Osteoblast (primary cell): ENCODE measurements at places on chromosomes 1 and 21. TPM values are rescaled to one million over a fixed set of nuclear protein-coding genes. Genes with fewer than 3 reads are reported as not detected.

Gene MNDA
- under 0.01 TPM in 1 of 2 replicates, not detected in the other for total RNA-seq

Gene MSH4
- under 0.01 and 0.29 TPM in 2 replicates for total RNA-seq

DNA sequence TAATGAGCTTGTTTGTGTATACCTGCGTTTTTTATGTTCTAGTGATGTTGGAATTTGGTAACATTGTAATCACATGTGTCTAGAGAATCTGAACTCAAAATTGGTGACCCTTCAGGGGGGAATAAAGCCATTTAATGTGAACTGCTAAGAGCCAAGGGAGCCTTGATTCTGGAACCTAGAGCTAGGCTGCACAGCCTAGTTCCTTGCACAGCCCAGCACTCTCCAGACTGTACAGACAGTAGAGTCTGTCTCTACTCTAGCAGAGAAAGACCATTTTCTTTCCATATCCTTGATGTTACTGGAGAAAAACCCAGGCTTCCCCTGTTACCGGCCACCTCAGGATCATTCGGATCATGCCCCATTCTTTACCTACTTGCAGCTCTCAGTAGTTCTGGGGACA is 8.6 kb downstream of the ARV1 start:
- DNase-seq = no peak
- no peak overlapping the region for H3K4me3 ChIP-seq
- H3K36me3 ChIP-seq = peaks cover 13% of the 10 kb centered on the region
- peak overlapping the region; percentile 14 for H3K27ac ChIP-seq

- H3K4me3 ChIP-seq = no peak overlapping the region
- no peaks in the 10 kb centered on the region for H3K4me1 ChIP-seq
- DNase-seq = no peak
- H3K27ac ChIP-seq = no peak overlapping the region
These were observed 45.7 kb downstream of the FASLG start for GRCh38 chr1:172704420-172705210.

DNA sequence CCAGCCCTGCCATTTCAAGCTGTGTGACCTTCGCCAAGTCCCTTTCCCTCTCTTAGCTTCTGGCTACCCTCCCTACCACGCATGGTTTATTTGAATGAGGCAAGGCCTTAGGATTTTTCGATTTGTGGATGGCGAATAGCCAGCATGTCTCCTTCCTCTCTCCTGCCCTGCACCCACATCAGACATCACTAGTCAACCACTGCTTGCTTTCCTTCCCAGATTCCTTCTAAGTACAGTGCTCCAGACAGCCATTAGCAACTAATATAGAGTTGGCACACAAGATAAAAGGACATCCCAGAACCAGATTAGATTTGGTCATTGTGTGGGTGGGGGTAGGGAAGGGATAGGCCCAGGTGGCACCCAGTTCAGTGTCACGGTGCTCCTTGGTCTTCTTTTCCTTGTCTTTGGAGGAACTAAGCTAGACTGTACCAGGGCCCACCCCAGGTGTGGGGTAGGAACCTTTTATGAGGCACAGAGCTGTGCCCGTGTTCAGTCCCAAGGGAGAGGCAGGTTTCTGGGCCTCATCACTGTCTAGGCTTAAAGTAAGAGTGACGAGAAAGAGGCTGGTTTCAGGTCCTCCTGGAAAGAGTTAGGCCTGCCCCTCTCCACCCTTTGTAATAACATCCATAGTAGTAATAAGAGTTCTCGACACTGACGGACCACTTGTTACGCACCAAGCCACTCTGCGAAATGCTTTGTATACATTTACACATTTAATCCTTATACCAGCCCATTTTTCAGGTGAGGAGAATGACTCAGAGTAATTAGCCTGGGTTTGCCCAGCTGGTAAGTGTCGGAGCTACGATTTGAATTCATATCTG is 8.6 kb downstream of the ALPL start:
- H3K4me3 ChIP-seq = no peak overlapping the region
- H3K27ac ChIP-seq = no peak overlapping the region
- no peaks in the 10 kb centered on the region for H3K36me3 ChIP-seq
- H3K27me3 ChIP-seq = peaks cover 12% of the 10 kb centered on the region
- DNase-seq = no peak
- H3K4me1 ChIP-seq = peaks cover 3% of the 10 kb centered on the region

DNA sequence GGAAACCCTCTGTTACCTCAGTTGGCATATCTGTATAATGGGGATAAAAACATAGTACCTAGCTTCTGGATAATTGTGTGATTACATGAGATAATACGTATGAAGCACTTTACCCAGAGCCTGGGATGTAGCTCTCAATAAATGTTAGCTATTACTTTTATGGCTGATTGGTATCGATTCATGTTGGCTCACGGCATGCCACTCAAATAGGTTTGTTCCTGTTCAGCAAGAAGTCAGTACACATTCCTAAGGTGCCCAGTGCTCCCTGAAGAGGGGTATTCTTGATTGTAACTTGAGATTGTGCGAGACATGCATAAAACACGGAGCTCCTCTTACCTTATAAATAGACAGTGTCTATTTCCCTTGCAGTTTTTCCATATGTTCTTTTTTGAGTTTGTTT is 78.5 kb upstream of the GALNT2 start:
- H3K4me3 ChIP-seq = no peak overlapping the region
- H3K36me3 ChIP-seq = no peaks in the 10 kb centered on the region
- DNase-seq = no peak
- H3K27ac ChIP-seq = no peak overlapping the region
- no peaks in the 10 kb centered on the region for H3K27me3 ChIP-seq
- no peaks in the 10 kb centered on the region for H3K4me1 ChIP-seq

GRCh38 chr1:212132025-212132424 is 96.5 kb downstream of the DTL start:
- H3K27ac ChIP-seq = no peak overlapping the region
- no peaks in the 10 kb centered on the region for H3K27me3 ChIP-seq
- H3K4me3 ChIP-seq = no peak overlapping the region
- no peaks in the 10 kb centered on the region for H3K4me1 ChIP-seq
- H3K36me3 ChIP-seq = no peaks in the 10 kb centered on the region
- DNase-seq = no peak

- H3K4me3 ChIP-seq = no peak overlapping the region
- peaks cover 3% of the 10 kb centered on the region for H3K27me3 ChIP-seq
- no peak overlapping the region for H3K27ac ChIP-seq
- DNase-seq = no peak
- H3K36me3 ChIP-seq = no peaks in the 10 kb centered on the region
- H3K4me1 ChIP-seq = no peaks in the 10 kb centered on the region
These were observed 197.3 kb downstream of the MRPL39 start for GRCh38 chr21:25409978-25410377.

- peaks cover 8% of the 10 kb centered on the region for H3K36me3 ChIP-seq
- H3K4me1 ChIP-seq = peaks cover 21% of the 10 kb centered on the region
- no peaks in the 10 kb centered on the region for H3K27me3 ChIP-seq
- H3K27ac ChIP-seq = peak within 1 kb of the TSS; percentile 58
- peak within 1 kb of the TSS; percentile 85 for H3K4me3 ChIP-seq
These were observed at the start of gene ADAM15 for GRCh38 chr1:155050560-155051341. Gene ADAM15, plus strand, starts transcription at chr1:155051316. Its CDS starts 71 bp downstream, at chr1:155051387.

GRCh38 chr21:8989261-8989711 is 1532.1 kb upstream of the TPTE start:
- no peak overlapping the region for H3K4me3 ChIP-seq
- no peaks in the 10 kb centered on the region for H3K27me3 ChIP-seq
- H3K36me3 ChIP-seq = no peaks in the 10 kb centered on the region

DNA sequence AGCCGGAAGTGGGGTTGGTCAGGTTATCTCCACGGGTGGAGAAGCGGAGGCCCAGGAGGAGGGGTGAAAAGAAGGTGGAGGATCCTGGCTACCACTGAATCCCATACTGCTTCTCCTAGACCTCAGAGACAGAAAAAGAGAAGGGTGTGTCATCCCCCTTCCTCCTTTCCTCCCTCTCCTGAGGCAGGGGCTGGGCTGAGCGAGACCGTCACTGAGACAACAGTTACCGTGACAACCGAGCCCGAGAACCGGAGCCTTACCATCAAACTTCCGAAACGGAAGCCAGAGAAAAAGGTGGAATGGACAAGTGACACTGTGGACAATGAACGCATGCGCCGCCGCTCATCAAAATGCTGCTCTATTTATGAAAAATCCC is 42.1 kb upstream of the NBPF3 start:
- H3K4me1 ChIP-seq = no peaks in the 10 kb centered on the region
- no peaks in the 10 kb centered on the region for H3K36me3 ChIP-seq
- H3K27ac ChIP-seq = no peak overlapping the region

DNA sequence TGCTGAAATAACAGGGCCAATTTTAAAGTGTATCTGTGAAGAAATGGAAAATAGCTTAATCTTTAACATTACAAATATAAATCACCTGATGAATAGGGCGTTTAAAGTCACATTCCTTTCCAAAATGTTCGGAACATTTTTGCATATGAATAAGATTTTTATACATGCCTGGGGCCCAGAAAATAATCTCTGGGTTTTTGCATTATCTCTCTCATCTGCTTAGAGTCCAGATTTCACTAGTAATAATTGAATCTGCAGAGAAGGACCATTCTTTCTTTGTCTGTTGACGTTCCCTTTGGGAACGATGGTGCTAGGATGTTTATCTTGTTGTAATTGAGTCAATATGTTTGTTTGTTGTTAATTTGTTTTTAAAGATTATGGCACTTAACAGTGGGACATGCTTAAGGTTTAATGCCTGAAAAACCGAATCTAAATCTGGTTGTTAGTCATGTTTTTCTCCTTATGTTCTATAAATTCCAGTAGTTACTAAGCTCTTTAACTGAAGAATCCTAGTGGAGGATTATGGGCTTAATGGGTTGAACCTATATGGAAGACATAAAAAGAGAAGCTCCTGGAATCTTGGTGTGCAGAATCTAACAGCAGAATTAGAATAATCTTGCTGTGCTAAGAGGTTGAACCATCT is 140.6 kb downstream of the VPS13D start:
- peaks cover 30% of the 10 kb centered on the region for H3K36me3 ChIP-seq
- no peaks in the 10 kb centered on the region for H3K27me3 ChIP-seq
- H3K4me3 ChIP-seq = no peak overlapping the region
- no peaks in the 10 kb centered on the region for H3K4me1 ChIP-seq
- no peak overlapping the region for H3K27ac ChIP-seq

GRCh38 chr21:26534517-26534916 is 38.6 kb downstream of the CYYR1 start:
- no peaks in the 10 kb centered on the region for H3K27me3 ChIP-seq
- DNase-seq = no peak
- no peak overlapping the region for H3K27ac ChIP-seq
- H3K4me1 ChIP-seq = no peaks in the 10 kb centered on the region
- H3K36me3 ChIP-seq = no peaks in the 10 kb centered on the region

DNA sequence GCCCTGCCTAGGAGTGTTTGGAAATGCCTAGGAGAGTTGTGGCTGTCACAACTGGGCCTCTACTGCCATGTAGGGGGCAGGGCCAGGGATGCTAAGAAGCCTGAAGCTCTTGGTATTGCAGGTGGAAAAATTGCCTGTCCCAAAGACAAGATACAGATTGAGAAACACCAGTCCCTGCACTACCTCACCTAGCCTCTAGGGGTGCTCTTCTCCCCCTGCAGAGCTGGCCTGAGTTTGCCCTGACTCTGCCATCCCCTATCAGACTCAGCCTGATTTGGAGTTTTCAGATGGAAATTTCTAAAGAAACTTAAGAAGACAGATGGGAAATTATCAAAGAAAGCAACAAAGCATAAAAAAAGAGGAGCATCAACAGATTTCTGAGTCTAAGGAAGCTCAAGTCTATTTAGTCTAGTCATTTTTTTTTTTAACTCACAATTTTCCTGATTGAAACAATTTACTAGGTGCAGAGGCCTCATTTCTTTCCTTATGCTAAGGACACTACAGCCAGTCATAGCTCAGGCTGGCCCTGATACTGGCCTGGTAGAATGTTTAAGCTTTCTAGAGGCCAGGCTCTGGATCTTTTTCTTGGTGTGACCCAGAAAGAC is 61.4 kb upstream of the LRRN2 start:
- H3K4me1 ChIP-seq = no peaks in the 10 kb centered on the region
- no peak overlapping the region for H3K27ac ChIP-seq
- H3K27me3 ChIP-seq = peaks cover 27% of the 10 kb centered on the region
- no peak for DNase-seq
- H3K36me3 ChIP-seq = no peaks in the 10 kb centered on the region
- no peak overlapping the region for H3K4me3 ChIP-seq

DNA sequence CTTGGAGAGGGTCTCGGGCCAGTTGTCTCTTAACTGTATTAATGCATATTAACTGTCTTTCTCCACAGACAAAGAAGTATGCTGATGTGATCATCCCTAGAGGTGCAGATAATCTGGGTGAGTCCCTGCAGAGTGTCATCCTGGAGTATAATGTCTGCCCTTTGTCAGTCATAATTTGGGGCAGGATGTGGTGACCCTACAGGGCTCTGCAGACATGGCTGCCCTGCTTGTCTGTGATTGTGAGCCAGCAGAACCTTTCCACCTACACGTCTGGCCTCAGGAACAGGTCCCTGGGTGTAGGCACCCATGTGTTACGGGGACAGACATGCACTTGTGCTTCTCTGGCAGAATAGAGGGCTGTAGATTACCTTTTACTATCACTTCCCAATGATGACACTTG is 78.4 kb downstream of the UCK2 start:
- no peak overlapping the region for H3K27ac ChIP-seq
- no peaks in the 10 kb centered on the region for H3K27me3 ChIP-seq
- H3K4me3 ChIP-seq = no peak overlapping the region
- H3K36me3 ChIP-seq = peaks cover 51% of the 10 kb centered on the region
- no peak for DNase-seq

GRCh38 chr1:203556047-203556851 is 62.3 kb downstream of the OPTC start:
- no peaks in the 10 kb centered on the region for H3K27me3 ChIP-seq
- H3K4me3 ChIP-seq = peak overlapping the region; percentile 34
- H3K4me1 ChIP-seq = peaks cover 48% of the 10 kb centered on the region
- DNase-seq = peak; percentile 86

DNA sequence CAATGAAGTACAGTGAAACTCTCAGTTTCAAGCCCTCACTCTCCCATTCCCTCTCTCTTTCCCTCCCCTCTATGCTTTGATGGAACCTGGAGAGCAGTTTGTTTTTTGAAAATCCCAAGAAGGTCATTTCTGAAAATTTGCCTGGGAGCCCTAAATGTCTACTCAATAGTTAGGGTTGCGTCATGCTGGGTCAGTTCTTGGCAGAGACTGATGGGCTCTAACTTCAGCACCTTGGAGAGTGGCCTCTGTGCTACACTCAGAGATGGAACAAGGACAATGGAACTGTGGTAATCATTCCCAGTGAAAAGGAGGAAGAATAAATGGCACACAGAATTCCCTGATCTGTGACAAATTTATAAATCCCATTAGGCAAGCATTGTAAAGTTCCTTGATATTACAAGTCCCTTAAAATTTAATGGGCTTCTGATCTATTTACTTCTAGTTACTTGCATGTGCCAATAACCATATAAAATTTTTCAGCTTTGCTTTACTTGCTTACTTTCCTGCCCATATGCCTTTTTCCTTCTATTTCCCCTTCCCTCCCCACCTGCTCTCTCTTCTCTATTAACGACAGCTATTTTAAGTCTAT is 182.9 kb upstream of the KCND3 start:
- H3K36me3 ChIP-seq = no peaks in the 10 kb centered on the region
- H3K27me3 ChIP-seq = no peaks in the 10 kb centered on the region
- no peak overlapping the region for H3K4me3 ChIP-seq
- H3K4me1 ChIP-seq = no peaks in the 10 kb centered on the region
- peak; percentile 59 for DNase-seq

DNA sequence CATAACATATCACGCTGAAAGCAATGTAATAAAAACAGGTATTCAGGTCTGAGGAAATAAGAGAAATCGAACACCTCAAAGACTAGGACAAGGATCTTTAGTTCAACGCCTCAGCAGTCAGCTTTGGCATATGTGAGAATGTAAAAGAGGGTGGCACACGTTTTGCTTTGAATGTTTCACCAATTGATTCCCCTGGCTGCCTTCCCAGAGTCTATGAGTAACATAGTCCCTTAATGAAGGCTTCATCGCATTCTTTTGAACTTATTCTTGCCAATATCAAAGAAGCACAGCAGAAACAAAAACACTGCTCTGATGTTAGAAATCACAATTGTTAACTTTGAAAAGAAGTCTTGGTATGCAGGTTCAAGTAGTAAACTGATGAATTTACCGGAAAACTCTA is 764.8 kb downstream of the ADGRL2 start:
- DNase-seq = peak; percentile 62
- no peaks in the 10 kb centered on the region for H3K36me3 ChIP-seq
- H3K4me1 ChIP-seq = peaks cover 10% of the 10 kb centered on the region
- no peaks in the 10 kb centered on the region for H3K27me3 ChIP-seq
